ENCODE measurements at places on chromosomes 2 and 18.

DNA sequence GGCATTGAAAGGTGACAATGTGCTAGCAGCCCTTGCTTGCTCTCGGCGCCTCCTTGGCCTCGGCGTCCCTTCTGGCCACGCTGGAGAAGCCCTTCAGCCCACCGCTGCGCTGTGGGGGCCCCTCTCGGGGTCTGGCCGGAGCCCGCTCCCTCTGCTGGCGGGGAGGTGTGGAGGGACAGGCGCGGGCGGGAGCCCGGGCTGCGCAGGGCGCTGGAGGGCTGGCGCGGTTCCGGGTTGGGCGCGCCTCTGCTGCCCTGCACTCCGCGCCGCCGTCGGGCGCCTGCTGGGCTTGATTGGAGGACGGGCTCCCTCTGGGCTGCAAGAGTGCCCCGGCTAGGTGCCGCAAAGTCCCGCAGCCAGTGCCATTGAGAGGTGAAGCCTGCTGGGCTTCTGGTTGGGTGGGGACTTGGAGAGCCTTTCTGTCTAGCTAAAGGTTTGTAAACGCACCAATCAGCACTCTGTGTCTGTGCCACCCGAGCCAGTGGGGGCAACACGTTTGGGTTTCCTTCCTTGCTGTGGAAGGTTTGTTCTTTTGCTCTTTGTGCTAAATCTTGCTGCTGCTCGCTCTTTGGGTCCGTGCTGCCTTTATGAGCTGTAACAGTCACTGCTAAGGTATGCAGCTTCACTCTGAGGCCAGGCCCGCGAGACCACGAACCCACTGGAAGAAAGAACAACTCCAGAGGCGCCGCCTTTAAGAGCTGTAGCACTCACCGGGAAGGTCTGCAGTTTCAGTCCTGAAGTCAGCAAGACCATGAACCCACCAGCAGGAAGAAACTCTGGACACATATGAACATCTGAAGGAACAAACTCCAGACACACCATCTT, 14.8 kb upstream of the IMP4 start:
- no peak for DNase-seq

DNA sequence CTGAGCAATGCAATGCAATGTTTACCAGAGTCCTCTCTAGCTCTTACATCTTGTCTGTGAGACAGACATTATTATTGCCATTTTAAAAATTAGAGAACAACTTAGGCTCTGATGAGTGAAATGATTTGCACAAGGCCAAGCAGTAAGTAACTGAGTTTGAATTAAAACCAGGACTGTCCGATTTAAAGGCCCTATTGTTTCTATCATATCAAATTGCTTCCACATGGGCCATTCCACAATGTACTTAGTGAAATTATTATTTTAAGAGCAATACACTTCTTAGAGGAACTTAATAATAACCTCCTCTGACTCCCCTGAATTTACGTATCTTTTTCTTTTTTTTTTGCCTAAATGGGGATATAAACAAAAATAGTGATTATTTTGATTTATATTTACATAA, 64.6 kb downstream of the PLCL1 start:
- no peak for DNase-seq

GRCh38 chr2:85368921-85369320, 14.4 kb downstream of the ELMOD3 start:
- no peak for DNase-seq

DNA sequence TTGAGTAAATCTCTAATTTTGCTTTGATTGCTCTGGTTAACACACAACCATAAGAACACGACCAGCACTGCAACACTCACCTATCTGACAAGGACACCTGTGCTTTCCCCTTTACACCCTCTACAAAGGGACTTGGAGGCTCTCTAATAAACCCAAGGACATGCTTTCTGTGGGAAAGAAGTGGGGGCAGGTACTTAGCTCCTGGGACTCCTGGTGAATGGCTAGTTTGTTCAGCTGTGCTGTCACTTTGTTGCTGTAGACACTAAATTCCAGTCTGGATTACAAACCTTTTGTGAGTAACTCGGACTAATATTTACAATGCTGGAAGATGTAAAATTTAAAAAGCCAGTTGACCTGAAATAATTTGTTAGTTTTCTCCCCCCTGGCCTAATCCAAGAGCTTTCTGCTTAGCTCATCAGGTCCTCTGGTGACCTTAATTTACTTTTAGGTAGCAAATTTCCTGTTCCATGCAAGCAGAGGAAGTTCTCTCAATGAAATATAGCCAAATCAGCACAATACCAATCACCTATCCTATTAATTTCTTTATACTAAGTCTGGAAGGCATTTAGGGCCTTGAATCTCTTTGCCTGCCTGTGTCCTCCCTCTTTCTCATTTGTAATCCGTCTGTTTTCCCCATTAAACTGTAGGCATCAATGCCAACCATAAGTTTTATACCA, 67.5 kb downstream of the PLCL1 start:
- no peak for DNase-seq

GRCh38 chr2:172639256-172639655, 83.4 kb downstream of the PDK1 start:
- no peak for DNase-seq

GRCh38 chr2:160406591-160407392, 86.8 kb downstream of the RBMS1 start:
- DNase-seq, result peak; percentile 21

- DNase-seq, result no peak
These were observed 304.8 kb downstream of the CDCA7 start for GRCh38 chr2:173659509-173659908.

DNA sequence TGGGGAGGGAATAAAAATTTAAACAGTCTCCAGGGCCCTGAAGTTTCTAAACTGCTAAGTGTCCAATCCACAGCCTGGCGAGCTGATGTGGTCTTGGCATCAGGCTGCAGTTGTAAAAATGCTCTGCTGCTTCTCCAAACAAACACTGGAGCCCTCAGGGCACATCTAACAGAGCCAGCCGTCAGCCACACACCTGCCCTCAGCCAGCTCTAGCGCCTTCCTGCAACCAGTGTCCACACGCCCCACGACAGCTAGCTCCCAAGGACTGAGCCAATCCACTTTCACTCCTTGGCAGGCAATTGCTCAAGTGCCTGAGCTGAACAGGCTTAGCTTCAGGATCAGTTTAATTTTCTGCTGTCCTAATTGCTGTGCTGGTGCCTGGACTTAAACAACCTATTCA, 446.4 kb upstream of the RAB12 start:
- DNase-seq, result no peak

DNA sequence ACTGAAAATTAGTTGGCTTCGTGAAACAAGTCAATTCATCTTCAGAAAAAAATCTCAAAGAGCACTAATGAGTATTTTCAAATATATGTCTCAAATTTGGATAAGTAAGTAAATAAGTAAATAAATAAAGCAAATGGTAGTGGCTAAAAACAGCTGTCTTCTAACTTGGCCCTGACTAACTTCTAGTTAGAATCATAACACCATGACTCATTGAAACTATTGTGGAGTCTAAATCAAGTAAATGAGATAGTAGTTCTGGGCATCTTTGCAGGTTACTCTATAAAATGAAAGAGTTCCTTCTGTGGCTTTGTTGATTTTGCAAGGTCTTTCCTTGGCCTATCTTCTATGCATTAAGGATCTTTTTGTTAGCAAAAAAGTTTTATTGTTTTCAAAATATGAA, 110.7 kb downstream of the SLC8A1 start:
- no peak for DNase-seq

- DNase-seq, result no peak
These were observed 57.2 kb downstream of the TACR1 start for GRCh38 chr2:75142081-75142480.

DNA sequence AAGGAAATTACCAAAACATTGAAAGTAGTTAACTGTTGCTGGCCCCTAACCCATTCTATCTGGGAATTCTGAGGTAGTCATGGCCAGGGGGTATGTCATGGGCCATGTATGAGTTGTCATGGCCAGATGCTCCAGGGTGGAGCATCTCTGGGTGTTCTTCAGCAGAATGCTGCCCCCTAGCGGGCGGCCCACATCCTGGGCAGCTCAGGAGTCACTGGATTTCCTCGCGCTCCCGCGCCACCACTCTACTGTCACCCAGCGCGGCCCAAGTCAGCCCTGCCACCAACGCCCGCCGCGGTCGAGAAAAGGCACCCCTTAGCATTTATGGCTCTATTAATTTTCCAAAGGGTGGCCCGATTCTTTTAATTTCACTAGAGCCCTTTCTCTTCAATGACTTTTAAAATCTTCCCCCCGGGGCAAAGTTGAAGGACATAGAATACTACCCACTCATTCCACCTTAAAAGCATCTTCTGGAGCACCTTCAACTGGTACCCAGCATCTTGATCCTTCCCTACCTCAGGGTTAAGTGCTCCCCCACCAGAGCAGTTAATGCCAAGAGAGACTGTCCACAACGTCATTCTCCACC, 41.6 kb downstream of the PKDCC start:
- no peak for DNase-seq

- peak; percentile 10 for DNase-seq
These were observed 217.6 kb downstream of the HDAC4 start for GRCh38 chr2:239182981-239183791.

DNA sequence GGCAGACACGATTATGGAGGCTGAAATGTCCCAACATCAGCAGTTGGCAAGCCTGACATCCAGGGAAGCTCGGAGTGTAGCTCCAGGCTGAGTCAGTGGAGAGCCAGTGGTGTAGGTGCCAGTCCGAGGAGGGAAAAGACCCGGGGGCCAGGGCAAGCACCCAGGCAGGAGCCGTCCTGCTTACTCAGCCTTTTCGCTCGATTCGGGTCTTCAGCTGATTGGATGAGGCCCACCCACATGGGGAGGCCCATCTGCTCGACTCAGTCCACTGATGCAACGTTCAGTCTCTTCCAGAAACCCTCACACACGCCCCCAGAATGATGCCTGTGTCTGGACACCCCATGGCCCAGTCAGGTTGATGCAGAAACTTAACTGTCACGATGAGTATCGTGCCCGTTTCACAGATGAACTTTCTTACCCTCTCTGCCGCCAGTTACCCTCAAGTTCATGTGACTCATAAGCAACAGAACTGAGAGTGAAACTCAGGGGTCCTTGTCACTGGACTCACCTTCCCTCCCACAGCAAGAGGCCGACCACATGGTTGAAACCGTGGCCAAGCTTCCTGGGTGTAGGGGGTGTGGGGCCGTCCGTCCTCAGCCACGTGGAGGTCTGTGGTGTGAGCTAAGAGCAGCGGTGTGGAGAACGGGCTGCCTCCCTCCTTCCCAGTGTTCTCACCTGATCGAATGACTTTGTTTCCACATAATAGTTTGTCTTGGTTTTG, 197.4 kb upstream of the HDAC4 start:
- DNase-seq, result no peak

DNA sequence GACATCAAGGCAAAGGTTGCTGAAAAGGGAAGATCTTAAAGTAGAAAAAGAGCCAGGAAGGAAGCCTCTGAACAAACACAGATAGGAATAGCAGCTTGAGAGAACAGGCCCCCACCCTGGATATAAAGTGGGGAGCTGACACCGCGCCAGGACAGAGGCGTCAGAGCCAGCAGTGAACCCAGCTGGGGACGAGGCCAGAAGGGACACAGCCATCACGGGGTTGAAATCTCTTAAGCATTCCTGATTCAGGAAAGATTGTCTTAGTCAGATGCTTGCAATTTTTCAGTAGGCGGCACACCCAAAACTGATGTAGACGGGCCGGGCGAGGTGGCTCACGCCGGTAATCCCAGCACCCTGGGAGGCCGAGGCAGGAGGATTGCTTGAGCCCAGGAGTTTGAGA, 93.8 kb upstream of the PHLPP1 start:
- no peak for DNase-seq

DNA sequence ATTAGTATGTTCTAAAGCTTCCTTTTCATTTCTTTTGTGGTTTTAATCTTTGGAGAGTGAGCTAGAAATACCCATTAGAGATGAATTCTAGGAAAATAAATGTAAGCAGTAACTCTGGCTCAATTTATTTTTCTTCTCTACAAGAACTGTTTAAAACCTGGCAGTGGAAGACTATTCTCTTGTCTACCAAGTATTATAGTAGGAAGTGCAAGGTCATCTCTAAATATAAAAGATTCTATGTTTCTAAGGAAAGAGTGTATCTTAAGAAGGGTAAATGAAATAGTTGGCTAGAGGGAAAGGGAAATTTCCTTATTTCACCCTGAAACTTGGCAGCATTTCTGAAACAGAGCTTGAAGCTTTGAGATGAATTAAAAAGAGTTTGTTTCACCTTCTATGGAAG, 35.5 kb downstream of the PLCL1 start:
- no peak for DNase-seq

GRCh38 chr18:9653390-9653789, 39.0 kb upstream of the PPP4R1 start:
- peak; percentile 79 for DNase-seq

DNA sequence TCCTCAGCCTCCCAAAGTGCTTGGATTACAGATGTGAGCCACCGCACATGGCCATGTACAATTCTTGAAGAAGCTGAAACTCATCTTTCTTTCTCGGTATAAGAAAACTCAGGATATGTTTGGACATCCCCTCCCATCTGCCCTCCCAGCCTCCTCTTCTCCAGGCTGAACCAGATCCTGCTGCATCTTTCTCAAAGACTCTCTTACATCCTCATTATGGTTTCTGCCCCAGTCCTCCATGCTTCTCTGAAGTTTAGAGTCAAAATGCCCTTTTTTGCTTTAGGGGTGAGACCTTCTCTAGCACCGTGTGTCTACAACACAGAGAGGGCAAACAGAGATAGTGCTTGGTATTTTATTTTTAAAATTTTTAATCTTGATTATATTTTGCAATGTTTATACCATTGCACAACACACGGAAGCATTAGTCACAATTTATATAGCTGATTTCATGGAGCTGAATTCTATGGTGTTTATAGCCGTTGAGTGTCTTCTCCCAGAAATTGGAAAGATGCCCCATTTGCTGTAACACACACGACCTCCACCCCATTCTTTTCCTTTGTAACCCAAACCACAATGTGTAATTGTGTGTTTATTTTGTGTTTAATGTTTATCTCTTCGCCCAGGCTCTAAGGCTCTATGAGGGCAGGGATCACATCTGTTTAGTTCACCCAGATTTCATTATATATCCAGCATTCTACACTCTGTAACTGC, 206.0 kb upstream of the TNP1 start:
- no peak for DNase-seq

- no peak for DNase-seq
These were observed 25.5 kb downstream of the LYPD6 start for GRCh38 chr2:149355716-149356422.

- no peak for DNase-seq
These were observed 89.7 kb upstream of the SEC11C start for GRCh38 chr18:59049721-59050660.

DNA sequence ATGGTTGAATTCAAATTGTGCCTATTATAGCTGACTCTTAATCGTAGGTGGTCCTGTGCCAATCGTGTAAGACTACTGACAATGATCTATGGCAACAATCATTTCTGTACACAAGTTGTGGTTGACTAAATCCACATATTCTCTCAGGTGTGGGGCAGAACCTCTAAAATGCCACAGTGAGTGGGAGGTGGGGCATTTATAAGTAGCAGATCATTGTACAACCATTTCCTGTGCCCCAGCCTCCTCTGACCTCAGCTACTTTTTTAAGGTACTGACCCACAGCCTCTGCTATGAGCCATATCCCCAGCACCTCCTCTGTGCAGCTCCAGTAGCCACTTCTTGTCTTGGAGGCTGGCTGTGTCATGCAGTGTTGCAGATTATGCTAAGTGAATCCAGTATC, 48.6 kb upstream of the RAPH1 start:
- no peak for DNase-seq
